ENCODE measurements at places on chromosomes 7 and 10.

DNA sequence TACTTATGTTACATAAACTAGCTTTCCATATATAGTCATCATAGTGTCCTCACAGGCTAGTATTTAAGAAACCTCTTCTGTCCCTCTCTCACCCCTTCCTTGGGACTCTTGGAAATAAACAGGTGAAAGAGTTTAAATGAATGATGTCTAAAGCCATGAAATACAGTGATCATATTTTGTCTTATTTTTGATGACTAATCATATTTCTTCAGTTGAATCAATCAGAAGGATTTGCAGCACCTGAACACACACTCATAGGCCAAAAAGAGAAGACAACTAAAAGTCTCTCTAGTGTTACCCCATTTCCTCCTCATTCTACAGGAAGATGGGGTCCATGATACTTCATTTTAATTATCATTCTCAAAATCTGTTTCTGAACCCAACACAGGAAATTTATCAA, 8.6 kb upstream of the ATAD1 start:
- no peak for DNase-seq

DNA sequence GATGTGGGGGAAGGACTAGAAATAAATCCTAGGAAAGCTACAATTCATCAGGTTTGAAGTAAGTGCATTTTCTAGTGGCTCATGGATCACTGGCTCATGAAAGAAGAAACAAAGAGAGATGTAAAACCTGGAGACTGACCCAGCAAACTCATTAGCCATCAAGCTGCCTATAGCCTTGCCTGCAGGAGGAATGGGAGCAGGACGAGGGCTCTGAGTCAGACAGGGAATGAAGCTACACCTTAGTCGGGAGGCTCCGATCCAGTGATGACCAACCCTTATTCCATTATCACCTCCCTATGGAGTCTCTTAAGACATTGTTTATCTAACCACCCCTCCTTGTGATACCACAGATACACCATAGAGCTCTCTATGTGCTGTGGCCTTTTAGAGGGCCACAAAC, 112.5 kb upstream of the WDR11 start:
- DNase-seq: no peak

DNA sequence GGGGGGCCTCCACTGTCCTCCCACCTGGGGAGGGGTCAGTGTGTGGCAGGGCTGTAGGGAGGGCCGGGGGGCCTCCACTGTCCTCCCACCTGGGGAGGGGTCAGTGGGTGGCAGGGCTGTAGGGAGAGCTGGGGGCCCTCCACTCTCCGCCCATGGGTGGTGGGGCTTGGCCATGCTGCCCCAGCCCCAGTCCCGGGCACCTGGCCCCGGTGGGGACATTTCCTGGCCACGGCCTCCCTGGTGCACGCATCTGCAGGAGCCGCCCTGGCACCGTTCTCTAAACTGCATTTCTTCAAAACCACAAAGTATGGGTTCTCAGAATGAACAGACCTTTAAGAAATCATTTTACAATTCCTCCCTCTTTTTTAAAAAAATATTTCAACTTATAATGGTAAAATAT, 89.3 kb upstream of the PDGFA start:
- DNase-seq: no peak

DNA sequence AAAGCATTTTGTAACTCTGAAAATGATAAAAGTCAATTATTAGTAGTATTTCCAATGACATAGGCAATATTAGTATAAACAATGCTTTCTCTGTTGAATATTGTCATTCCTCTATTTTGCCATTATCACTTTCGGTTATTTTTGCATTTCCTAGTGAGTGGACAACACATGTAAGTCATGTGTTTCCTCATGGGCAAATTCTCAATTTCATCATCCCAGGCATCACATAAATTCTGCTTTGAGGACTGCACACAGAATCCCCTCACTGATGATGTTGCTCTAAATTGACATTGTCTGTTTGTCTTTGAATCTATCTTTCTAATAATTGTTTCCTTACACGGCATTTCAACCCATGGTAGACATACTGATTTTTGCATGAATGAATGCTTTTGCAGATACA, 337.3 kb downstream of the GFRA1 start:
- DNase-seq: no peak

GRCh38 chr10:32357056-32357735, 10.2 kb upstream of the EPC1 start:
- DNase-seq: no peak

DNA sequence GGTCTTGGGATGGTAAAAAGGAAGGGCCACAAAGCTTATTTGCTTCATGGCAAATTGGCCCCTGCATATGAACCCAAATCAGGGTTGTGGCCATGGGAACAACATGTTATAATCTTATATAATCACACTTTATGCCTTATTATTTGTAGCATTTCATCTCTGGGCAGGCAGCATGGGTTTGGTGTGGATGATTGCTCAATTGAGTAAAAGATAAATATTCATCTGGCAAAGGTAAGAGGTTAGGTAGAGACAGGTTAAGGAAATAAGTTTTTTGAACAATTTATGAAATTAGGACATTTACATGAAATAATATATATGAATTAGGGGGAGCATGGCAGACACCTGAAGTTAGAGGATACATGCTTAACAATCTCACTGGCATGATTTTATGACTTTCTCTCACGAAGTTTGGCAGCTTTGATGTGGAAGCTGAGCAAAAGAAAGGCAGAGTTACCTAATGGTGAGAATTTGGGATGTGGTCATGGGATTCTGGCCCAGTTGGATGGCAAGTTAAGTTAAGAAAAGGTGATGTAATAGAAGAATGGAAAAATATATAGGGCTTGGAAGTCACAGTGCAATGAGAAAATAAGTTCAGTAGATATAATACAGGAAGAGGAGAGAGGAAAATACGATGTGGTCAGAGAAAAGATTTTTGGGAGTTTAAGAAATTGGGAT, 88.1 kb upstream of the FAM3C start:
- no peak for DNase-seq

GRCh38 chr7:20191391-20191869, 25.8 kb downstream of the MACC1 start:
- DNase-seq: no peak

DNA sequence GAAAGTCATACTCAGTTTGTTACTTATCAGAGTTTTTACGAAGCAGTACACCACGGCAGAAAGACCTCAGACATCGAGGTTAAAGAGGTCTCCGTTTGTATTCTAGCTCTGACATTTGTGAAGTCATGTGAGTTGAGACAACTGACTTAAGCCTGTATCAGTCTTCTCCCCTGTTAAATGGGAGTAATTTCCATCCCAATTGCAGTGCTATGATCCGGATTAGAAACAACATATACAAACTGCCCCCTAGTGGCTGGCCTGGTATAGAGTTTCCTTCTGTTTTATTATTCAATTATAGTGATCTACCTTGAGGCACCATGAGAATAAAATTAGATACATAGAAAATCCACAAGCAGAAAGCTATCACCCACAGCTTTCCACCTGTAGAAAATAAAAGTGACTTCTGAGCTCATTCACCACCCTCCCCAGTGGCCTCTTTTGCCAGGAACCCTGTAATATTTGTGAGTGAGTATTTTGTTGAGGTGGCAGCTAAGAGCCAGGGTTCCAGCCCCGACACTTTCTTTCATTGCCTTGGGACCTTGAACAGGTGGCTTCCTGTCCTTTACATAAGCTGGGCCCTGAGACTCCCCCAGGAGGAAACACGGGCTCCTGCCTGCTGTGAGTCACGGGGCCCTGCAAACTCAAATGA, 607.2 kb upstream of the MGMT start:
- DNase-seq: peak; percentile 34

DNA sequence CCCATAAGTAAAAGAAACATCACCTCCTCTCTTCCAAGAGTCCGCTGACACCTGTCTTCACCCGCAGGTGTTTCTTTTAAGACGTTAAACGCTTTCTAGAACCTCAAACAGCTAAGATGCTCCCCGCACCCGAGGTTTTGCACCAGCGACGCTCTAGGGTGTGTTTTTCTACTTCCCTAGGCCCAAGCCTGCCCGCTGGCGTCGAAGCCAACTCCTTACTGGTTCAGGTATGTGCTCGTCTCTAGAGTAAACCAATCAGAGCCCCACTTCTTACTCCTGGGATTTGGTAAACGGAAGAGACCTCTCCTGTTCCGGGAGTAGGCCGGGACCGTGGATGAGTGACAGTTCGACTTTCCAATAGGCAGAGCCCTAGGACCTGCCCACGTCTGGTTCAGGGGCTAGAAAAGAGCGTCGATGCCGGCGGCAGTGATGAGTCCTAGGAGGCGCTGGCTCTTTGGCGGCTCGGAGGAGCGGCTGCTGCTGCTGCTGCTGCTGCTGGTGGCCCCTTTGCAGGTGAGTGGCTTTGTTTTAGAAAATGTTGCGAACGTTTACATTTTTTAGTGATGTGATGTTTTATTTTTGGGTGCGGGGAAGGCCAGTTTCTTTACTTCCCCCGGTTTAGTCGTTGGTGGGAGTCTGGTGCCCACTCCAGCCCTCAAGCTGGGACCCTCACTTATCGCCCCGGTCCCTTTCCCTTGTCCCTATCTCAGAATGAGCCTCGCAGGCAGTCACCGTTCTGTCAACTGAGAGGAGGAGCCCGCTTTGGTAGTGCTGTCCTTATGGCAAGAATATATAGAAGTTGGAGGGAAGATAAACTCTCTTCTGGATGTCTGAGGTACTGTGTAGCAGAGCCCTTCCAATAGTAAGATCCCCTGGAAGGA, at the start of gene BPGM:
TSS of gene BPGM (plus strand) at position 429 of the 881 bp plus-strand sequence. CDS start 14,655 bp downstream, outside the sequence.
- DNase-seq: peak; percentile 100

- peak; percentile 68 for DNase-seq
Observed at GRCh38 chr7:151599401-151600227, 79.9 kb upstream of the RHEB start.

GRCh38 chr10:121332353-121332752, 265.9 kb downstream of the FGFR2 start:
- no peak for DNase-seq

DNA sequence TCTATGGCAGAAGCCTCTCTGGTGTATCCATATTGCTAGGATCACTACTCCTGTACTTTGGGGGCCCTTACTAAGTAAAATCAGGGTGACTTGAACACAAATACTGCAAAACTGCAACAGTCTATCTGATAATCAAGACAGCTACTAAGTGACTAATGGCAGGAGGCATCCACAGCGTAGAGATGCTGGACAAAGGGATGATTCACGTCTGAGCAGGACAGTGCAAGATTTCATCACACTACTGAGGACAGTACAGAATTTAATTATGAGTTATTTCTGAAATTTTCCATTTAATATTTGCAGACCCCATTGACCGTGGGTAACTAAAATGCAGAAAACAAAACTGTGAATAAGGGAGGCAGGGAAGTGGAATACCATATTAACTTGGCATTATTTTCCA, 10.4 kb downstream of the CUL2 start:
- peak; percentile 15 for DNase-seq

- no peak for DNase-seq
Observed at GRCh38 chr7:30920584-30921539, 9.2 kb downstream of the AQP1 start.

GRCh38 chr7:6420680-6421079, 27.1 kb downstream of the DAGLB start:
- DNase-seq: no peak

- no peak for DNase-seq
Observed at GRCh38 chr10:37803269-37803668, 54.1 kb downstream of the ZNF248 start.

GRCh38 chr7:70807650-70808049, 324.3 kb upstream of the GALNT17 start:
- DNase-seq: no peak

- DNase-seq: no peak
Observed at GRCh38 chr7:103445228-103446048, 569 bp downstream of the SLC26A5 start.

DNA sequence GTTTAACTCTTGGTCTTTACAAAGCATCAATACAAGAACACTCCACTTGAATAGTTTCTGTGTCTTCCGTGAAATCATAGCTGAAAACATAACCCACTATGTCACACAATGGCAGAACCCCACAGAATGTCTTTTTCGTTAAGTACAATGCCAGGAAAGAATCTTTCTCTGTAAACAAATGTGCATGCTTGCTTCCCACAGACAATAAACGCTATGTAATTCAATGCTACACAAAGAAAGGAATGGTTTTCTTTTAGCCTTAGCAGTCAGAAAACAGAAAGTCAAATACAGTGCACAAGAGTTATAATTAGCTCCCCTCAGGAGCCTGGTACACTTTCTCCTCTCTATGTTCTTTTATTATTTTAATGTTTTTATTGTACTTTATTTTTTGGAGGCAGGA, 186.1 kb downstream of the SRPK2 start:
- no peak for DNase-seq

DNA sequence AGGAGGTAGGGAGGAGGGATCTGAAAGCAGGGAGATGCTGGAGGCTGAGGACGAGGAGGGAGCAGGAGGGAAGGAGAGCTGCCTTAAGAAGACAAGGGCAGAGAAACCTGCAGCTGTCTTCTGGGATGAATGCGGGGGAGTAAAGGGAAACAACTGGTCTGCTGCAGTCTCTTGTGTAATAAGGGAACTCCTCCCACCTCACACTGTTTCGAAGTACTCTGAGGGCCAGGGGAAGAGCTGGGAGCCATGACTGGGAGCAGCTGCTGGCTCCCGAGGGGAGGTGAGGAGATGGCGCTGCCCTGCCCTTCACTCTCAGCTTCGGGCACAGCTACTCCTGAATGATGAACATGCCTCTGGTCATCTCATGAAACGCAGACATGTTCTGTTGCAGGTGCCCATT, 65.1 kb downstream of the CLEC2L start:
- no peak for DNase-seq

- DNase-seq: no peak
Observed at GRCh38 chr10:85187047-85187446, 858.7 kb downstream of the CCSER2 start.

GRCh38 chr7:150942001-150942590, 36.0 kb downstream of the KCNH2 start:
- no peak for DNase-seq

- DNase-seq: no peak
Observed at GRCh38 chr10:110863361-110863760, 8.4 kb upstream of the PDCD4 start.

- DNase-seq: no peak
Observed at GRCh38 chr10:13449296-13449695, 79.5 kb downstream of the BEND7 start.

- DNase-seq: no peak
Observed at GRCh38 chr10:4067531-4067930, 282.5 kb upstream of the KLF6 start.

DNA sequence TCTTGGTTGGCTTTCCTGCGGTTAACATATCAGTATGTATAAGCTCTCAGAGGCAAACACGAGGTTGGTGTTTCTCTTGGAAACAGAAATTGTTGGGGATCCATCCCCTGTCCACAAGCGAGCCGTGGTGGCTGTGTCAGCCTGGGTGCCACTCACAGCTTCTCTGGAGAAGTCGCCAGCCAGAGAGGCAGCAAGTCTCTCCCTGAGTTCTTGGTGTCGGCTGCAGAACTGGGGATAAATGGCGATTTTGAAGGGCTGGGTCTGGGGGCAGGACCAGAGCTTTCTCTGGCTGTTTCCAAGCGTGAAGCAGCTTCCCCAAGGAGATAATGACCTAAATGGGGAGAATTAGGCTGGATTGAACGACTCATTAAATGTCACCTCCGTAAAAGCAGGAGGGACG, 335.3 kb downstream of the GLRX3 start:
- DNase-seq: no peak

DNA sequence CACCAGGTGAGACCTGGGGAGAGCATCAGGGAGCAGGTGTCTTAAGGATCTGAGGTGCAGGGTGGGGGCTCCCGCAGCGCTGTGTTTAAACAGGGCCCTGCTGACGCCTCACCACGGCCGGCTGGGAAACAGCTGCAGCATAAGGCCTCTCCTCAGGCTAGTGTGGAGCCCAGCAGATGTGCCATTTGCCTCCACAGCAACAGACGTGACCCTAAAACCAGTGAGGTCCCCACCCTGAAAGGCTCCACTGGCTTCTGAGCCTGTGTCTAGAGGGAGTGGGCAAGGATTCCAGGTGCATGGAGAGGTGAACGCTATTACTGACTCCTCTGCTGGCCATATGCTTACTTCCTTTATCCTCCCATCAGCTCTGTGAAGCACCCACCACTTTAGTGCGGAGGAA, 47.8 kb downstream of the SYPL1 start:
- DNase-seq: no peak
